ENCODE measurements at places on chromosomes 4 and X.

DNA sequence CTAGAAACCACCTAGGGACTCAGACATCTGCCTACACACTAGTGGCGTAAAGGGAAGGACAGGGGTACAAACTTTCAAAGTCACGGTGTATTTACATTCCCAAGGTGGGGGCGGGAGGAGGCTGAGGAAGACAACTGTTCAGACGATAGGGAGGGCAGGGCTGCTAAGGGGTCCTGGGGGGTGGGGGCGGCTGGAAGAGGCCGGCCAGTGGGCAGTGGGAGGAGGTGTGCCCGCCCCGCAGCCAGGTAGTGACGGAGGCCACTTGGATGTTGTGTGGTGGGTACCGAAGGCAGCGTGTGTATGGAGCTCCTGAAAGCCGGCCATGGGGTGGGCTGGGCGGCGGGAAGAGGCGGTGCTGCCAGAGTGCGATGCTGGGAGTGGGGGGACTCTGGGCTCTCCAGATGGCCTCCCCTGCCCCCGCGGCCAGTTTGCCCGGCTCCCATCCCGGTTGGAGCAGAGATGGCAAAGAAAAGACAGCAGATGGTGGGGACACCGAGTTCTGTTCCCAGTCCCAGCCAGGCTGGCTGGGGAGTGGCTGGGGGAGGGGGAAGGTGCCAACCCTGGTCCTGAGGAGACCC lies 24.2 kb downstream of the L1CAM start:
- no peak for DNase-seq

DNA sequence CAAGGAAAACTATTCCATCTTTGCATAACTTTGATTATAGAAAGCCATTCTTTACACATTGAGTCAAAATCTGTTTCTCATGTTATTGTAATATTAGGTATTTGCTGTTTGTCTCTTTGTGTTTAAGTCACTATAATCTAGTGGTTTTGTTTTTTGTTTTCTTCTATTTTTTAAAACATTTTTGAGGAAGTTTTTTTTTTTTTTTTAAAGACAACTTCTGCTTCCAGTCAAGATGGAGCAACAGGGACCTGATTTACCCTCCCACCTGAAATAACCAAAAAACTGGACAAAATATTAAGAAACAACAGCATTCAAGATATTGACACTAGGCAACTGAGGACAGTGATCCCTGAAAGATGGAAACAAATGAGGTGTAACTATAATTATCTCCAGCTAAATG lies 18.4 kb upstream of the NSUN7 start:
- DNase-seq = no peak

GRCh38 chrX:129640737-129641136 lies 14.0 kb downstream of the APLN start:
- no peak for DNase-seq

- DNase-seq = no peak
Measured at GRCh38 chr4:185286571-185286970, 77.2 kb downstream of the SNX25 start.

GRCh38 chr4:46146993-46147392 lies 23.1 kb upstream of the GABRG1 start:
- no peak for DNase-seq

DNA sequence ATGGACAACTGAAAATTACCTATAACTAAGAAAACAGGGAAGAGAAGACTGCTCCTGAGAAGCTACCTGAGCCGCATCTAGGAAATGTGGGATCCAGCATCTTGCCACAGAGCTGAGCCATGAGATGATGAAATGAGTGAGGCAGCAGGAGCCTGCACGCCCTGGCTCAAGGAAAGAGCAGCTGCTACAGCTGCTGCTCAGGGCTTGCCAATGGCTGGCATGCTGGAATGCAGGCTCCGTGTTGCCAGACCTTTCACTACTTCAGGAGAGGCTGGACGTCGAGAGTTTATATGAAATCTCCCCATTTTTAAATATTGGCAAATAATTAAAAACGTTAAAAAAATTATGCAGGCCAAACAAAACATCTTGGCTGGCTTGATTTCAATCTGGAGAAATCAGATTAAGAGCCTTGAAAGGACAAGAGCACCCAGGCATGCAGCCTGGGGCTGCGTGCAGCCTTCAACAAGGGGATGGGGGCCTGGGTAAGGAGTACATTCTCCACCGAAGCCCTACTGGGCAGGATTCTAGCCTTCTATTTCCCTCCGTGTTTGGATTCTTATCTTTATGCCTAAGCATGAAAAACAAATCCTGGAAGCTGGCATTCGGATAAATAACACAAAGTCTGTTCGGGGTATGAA lies 227.6 kb downstream of the NR3C2 start:
- no peak for DNase-seq

DNA sequence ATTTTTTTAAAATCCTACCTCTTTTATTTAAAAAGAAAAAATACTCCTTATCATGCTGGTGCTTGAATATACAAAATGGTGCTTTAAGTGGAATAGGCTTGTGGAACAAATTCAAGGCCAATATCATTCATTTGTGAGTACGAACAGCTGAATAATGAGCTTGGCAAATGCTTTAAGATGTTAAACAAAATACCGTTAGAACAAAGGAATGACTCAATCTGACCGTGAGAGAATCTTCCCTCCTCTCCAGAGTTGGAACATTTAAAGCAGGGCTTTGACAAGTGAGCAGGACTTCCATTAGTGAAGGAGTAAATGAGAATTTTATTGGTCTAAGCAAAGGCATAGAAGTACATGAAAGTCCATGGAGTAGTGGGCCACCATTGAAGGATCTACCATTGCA lies 74.5 kb downstream of the DCLK2 start:
- DNase-seq = no peak

- no peak for DNase-seq
Measured at GRCh38 chrX:130097507-130098209, 12.6 kb downstream of the ELF4 start.

- DNase-seq = no peak
Measured at GRCh38 chr4:41537292-41537890, 566 bp upstream of the LIMCH1 start.

DNA sequence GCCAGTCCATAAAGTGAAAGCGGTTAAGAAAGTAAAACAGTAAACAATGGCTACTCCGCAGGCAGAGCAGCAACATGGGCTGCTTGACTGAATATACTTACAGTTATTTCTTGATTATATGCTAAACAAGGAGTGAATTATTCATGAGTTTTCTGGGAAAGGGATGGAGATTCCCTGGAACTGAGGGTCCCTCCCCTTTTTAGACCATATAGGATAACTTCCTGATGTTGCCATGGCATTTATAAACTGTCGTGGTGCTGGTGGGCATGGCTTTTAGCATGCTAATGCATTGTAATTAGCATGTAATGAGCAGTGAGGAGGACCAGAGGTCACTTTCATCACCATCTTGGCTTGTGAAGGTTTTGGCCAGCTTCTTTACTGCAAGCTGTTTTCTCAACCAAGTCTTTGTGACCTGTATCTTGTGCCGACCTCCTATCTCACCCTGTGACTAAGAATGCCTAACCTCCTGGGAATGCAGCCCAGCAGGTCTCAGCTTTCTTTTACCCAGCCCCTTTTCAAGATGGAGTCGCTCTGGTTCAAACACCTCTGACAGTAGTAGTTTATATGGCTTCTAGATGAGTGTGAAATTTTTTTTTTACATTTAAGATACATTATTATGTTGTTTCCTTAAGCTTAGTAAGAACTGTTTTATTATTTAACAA lies 514.8 kb upstream of the TENM3 start:
- DNase-seq = no peak

- DNase-seq = no peak
Measured at GRCh38 chrX:104098919-104099318, 13.4 kb upstream of the ZCCHC18 start.

GRCh38 chr4:20254511-20255250 lies 3.0 kb downstream of the SLIT2 start:
- no peak for DNase-seq

GRCh38 chrX:7145454-7145853 lies 2.1 kb upstream of the STS start:
- no peak for DNase-seq

GRCh38 chrX:43822014-43822413 lies 60.2 kb downstream of the MAOB start:
- DNase-seq = no peak

DNA sequence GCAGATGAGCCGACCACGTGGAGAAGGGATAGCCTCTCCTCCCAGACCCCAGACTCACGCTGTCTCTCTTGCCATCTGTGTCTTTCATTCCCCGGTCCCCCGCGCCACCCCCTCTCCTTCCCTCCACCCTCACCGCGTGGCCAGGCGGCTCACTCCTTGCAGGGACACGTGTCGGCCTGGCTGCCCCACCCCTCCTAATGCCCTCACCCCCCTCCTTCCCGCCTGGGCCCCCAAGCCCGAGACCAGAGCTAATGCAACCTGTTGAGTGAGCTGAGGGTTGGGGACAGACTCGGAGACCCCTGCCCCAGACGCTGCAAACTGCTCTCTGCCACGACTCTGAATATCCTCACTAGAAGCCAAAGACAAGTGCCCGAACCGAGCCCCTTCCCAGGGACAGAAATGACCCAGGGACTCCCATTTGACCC lies 1.8 kb downstream of the SLC38A5 start:
- DNase-seq = no peak

DNA sequence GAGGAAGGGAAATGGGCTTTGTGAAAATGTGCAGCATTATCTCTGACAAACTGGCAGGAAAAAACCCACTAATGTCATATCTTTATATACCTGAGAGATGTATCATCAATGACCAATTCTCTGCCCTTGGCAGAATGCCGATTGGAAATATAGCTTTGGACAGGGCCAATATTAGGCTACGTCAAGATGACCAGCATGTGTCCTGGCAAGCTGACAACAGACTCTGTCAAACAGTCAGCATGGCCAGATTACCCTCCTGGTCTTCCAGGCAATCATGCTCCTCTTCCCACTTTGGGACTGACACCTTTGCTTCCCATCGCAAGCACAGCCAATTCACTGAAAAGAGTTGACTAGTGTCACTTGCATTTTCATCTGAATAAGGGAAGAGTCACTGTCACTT lies 57.0 kb downstream of the SORBS2 start:
- DNase-seq = no peak

DNA sequence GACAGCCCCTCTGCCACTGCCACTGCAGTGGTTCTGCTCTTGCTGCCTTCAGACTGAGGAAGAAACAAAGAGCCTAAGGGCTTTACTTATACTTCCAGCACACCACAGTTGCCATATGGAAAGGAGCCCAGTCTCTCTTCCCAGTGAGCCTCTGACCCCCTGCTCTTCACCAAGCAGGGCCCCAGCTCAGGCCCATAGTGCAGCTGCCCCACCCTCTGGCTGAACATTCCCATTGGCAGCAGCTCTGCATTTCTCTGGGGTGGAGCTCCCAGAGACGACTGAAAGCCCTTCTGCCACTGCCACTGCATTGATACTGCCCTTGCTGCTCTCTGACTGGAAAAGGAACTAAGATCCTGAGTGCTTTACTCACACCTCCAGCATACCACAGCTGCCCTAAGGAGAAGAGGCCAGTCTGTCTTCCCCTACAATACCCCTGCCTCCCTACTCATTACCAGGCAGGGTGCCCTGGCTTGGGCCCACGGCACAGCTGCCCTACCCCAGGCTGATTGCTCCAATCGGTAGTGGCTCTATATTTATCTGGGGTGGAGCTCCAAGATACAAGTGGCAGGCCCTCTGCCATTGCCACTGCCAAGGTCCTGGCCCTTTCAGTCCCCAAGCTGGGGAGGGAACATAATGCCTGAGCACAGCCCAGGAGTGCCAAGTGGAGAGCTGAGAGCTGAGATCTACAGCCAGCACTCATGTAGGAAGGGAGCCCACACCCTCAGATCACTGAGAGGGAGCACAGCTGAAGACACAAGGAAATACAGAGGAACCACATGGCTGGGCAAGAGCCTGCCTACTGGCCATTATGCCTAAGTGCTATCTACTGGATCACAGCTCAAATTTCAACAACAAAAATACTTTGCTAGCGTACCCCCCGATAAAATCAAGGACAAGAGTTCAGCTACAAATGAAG lies 36.0 kb downstream of the AWAT2 start:
- DNase-seq = no peak

DNA sequence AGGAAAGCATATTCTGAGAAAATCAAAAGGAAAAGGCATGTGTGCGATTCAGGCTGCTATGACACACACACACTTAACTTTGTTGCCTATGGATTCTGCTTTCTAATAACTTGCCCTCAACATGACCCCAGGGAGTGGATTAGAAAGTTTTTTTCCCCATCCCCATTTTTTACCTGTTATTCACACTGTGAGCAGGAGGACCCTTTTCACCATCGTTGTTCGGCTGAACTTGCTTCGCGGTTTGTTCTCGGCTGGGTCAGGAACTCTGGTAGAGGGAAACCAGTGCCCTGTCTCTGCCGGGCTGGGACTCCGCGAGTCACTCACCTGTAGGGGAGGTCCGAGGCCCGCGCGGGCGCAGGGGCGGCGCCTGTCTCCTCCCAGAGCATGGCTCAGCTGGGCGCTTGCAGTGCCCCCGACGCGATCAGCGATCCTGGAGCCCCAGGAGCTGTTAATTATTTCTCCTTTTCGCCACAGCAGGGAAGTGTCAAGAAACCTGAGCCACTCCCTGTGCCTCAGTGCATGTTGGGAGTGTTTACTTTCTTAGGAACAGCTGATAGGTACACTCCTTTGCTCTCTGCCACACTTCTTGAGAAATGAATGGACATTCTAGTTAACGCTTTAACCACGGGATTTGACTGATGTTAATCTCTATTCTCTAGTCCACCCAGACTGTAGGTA lies at the start of gene RASSF6:
Gene RASSF6, minus strand, starts transcription at position 322 of the 678 bp plus-strand sequence. CDS start 8,641 bp downstream, outside the sequence.
- peak; percentile 74 for DNase-seq

DNA sequence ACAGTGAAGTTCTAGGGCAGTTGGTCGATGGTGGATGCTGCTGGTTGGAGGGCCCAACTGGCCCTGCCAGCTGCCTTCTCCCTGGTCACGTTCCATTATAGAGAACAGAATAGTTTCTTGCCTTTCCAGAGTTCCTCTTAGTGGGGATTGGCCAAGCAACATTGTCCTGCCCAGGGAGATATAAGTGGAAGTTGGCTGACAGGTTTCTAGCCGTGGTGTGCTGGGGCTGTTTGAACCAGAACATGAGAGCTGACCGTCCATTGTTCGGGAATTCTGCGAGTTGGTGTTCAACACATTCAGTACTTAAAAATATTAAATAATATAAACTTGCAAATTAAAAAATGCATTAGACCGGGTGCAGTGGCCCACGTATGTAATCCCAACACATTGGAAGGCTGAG lies 3.5 kb upstream of the AFAP1 start:
- DNase-seq = no peak

DNA sequence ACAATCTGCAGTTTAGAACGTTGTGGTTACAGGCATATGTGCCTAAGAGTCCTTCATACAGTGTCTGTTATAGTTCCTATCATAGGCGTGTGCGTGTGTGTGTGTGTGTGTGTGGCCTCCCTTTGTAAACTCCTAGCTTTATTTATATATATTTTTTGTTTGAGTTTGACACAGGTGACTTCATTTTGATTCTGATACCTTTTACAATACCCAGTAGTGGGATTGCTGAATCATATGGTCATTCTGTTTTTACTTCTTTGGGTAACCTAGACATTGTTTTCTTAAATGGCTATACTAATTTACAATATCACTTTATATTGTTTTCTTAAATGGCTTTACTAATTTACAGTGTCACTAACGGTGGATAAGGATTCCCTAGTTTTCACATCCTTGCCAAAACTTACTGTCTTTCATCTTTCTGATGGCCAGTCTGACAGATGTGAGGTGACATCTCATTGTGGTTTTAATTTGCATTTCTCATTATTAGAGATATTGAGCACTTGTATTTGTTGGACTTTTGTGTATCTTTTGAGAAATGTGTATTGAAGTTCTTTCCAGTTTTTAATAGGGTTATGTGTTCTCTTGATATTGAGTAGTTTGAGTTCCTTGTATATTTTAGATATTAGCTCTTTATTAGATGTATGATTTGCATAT lies 211.1 kb upstream of the NUDT6 start:
- no peak for DNase-seq
